ENCODE measurements at places on chromosomes 13 and 19.

- DNase-seq = peak; percentile 45
Measured at GRCh38 chr19:12527034-12527836, 24.0 kb downstream of the ZNF564 start.

- no peak for DNase-seq
Measured at GRCh38 chr19:39927076-39927475, 7.4 kb downstream of the FCGBP start.

GRCh38 chr19:30167206-30167868 is 204.8 kb upstream of the ZNF536 start:
- DNase-seq = no peak

GRCh38 chr19:42092350-42092749 is 16.4 kb downstream of the ZNF574 start:
- no peak for DNase-seq

DNA sequence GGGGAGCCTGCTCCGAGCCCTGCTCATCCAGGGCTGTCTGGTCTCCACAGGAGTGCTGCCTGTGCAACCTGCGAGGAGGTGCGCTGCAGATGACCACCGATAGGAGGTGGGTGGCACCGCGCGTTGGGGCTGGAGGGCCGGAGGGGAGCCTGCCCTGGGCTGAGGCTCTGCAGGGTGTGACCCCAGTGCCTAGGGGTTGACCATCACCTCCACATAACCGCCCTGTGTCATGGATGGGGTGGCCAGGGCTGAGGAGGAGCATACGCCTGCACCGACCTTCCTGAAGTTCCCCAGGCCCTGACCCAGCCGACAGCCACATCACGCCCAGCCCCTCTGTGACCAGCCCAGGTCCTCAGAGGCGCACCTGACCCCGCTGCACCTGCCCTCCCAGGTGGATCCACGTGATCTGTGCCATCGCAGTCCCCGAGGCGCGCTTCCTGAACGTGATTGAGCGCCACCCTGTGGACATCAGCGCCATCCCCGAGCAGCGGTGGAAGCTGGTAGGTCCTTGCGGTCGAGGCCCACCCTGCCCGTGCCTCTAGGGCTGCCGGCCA is 168.7 kb downstream of the KDM4B start:
- no peak for DNase-seq

DNA sequence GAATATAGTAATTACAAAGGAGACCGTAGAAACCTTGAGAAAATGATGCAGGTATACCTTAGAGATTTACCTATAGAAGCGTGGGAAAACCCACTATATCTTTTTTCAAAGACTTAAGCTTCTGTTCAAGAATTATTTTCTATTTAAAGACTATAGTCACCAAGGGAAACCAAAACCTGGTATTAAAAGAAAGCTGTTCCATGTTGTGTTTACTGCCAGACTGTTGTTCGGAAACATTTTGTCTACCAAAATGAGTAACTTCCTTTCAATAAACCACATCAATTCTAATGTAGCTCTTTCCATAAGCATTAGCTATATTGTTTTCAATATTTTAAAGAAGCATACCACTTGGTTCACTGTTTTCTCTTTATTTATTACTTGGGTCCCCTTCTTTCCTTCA is 182.9 kb upstream of the SLITRK6 start:
- DNase-seq = no peak

- peak; percentile 33 for DNase-seq
Measured at GRCh38 chr19:3129112-3129511, 6.7 kb upstream of the GNA15 start.

- no peak for DNase-seq
Measured at GRCh38 chr13:58190577-58190976, 559.0 kb downstream of the PCDH17 start.

GRCh38 chr13:31595563-31595962 is 143.8 kb upstream of the RXFP2 start:
- no peak for DNase-seq

DNA sequence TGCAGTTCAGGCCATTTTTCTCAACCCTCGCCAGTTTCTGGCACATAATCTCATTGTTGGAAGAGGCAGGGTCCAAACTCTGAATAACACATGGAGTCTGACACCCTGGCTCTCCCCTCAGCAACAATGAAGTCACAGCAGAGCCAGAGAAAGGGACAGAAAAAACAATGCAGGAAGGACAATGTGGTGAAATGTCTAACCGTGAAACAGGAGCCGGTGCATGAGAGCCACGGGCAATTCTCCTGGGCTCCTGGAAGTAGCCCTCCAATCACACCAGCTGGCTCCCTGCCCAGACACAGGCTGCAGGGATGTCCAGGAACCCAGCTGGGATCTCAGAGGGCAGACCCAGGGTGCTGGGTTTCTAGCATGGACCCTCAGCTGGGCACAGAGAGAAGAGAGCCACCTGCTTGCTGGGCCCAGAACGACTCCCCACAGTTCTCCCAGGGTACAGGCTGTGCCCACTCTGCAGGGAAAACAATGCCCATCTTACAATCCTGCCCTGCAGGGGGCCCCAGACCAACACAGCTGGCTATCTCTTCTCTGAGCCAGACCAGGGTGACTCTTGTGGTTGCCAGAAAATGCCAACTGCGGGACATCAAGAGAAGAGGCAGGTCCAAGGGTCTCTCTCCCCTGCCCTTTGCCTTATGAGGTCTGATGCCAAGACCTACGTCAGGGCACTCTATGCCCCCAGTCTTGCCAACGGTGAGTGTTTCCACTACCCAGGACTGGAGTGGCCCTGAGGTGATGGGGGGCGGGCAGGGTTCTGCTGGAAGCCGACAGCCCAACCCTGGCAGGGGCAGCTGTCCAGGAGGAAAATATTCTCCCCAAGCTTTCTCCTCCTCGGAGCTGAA is 64.5 kb downstream of the CEBPG start:
- DNase-seq = peak; percentile 13

- peak; percentile 6 for DNase-seq
Measured at GRCh38 chr19:54142166-54142780, 4.7 kb downstream of the CNOT3 start.

GRCh38 chr13:35855531-35856019 is 275.6 kb downstream of the DCLK1 start:
- DNase-seq = peak; percentile 58

DNA sequence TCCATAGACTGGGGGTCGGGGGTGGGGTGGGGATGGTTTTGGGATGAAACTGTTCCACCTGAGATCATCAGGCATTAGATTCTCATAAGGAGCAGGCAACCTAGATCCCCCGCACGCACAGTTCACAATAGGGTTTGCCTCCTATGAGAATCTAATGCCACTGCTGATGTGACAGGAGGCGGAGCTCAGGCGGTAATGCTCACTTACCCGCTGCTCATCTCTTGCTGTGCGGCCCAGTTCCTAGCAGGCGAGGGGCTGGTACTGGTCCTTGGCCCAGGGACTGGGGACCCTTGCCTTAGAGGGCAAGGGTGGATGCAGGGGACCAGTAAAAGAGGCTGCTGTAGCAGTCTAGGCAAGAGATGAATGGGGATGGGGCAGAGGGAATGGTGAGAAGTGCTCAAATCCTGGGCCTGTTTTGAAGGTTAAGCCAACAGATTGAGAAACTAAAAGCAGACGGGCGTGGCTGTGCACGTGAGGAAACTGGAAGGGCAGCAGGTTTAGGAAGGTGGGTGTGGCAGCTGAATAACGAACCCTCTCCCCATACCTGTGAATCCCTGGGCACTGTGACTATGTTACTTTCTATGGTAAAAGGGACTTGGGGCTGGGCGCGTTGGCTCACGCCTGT is 1.5 kb upstream of the ERICH4 start:
- DNase-seq = no peak

DNA sequence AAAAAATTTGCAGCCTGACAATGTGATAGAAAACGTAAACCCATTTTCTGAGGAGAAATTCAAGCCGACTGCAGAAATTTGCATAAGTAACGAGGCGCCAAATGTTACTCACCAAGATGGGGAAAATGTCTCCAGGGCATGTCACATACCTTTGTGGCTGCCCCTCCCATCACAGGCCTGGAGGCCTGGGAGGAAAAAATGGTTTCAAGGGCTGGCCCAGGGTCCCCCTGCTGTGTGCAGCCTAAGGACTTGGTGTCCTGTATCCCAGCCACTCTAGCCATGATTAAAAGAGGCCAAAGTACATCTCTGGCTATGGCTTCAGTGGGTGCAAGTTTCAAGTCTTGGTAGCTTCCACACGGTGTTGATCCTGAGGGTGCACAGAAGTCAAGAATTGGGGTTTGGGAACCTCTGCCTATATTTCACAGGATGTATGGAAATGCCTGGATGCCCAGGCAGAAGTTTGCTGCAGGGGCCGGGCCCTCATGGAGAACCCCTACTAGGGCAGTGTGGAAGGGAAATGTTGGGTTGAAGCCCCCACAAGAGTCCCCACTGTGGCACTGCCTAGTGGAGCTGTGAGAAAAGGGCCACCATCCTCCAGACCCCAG is 1842.3 kb downstream of the PCDH9 start:
- DNase-seq = no peak

- no peak for DNase-seq
Measured at GRCh38 chr13:110239280-110240125, 67.5 kb downstream of the COL4A1 start.

DNA sequence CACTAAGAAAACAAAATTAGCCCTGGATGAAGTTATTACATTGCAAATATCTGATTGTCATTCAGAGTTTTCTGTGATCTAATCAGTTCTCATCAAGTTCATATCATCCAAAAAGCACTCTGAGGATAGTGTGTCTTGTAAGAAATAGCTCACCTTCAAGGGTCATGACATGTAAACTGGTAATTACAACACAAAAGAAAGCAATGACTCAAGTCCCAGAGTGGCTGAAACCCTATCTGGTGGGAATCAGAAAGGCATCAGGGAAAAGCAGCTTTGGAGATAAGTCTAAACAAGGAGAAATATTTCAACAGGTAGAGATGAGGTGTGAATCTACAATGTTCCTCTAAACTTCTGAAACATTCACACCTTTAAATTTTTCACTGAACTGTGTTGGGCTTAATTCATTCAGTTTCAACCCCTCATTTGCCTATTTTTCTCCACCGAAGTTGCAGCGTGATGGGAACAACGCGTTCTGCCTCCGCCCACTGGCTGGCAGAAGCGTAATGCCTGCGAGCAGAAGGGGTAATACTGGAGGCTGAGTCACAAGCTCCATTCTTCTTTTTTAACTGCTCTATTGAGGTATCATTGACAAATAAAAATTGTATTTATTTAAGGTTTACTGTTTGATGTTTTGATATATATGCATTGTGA is 155.2 kb upstream of the IPO5 start:
- DNase-seq = no peak

GRCh38 chr19:54153731-54154326 is 5.7 kb downstream of the LENG1 start:
- DNase-seq = no peak

- DNase-seq = no peak
Measured at GRCh38 chr13:48302871-48303358, 636 bp upstream of the RB1 start.

DNA sequence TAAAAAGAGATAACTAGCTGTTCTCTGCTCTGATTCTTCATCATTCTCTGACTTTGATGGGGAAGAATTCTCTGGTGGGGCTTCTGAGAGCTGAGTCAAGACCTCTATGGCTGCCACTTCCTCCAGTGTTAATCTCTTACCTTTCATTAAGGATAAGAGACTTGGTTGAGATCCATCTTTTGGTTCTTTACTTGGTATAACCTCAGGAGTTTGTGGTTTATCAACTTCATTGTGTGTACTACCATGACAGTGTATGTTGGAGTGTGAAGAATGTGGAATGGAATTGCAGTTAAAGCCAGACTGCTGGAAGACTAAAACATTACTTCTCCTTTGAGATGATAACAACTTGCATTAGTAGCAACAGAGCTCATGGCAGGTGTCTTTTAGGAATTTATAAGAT is 222.0 kb downstream of the SLITRK5 start:
- no peak for DNase-seq

DNA sequence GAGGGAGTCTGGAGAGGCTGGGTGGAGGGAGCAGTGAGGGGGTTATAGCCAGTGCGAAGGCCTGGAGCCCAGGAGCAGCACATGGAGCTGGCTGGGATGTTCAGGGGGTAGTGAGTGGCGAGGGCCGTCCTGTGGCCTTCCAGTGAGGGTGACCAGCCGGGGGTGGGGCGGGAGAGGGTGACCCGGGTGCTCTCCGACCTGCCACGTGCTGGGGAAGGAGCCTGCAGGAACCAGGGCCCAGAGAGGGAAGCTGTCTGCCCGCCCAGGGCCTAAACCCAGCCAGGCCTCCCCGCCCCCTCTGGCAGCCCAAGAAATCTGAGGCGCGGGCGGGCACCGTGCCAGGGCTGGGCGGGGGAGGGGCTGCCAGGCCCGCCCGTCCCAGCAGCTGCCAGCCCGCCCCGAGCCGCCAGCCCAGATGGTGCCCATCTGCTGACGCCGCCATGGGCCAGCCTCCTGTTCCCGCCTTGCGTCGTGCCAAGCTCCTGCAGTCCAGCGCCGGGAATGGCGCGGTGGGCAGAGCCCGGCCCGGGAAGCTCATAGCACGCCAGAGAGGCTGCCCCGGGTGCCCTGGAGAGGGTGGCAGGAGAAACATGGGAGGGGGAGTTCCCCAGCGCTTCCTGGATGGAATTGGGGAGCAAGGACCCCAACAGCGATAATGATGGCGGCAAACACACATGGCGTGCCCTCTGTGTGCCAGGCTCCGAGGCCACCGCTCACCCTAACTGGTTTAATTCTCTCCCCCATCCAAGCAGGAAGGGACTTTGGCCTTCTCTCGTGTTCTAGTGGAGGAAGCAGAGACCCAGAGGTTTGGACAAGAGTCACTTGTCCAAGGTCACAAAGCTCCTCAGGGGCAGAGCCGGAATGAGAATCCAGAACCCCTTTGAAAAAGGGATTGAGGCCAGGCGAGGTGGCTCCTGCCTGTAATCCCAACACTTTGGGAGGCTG is 21.5 kb downstream of the NFIC start:
- no peak for DNase-seq

DNA sequence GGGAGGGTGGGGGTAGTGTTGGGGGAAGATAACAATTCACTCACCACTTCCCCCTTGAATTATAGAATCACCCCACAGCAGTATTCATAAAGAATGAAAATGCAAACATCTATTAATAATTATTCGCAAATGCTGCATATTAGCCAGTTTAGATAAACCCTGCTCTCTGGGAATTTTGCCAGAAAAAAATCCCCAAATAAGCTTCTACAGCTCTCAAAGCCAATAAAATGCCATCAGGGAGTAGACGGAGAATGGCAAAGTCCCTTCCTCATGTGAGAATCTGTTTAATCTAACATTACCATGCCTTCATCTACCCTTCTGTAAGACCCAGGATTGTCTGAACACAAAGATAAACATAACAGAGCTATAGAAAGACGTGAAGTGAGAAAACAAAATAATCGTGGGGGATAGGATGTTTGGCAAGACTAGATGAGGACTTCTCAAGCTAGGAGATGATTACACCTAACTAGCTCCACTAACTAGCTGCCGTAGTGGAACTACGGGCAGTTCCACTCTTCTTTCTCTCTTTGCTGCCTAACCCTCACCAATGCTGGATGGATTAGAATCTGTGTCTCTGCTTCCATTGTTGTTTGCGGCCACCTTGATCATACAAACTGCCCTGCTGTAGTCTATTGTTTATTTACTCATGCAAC is 32.4 kb upstream of the CACNA1A start:
- DNase-seq = no peak

Measured in astrocyte (in vitro differentiated cells and primary cell).